Testis (tissue), 5 donors: ENCODE measurements at places on chromosomes 16 and 17.

DNA sequence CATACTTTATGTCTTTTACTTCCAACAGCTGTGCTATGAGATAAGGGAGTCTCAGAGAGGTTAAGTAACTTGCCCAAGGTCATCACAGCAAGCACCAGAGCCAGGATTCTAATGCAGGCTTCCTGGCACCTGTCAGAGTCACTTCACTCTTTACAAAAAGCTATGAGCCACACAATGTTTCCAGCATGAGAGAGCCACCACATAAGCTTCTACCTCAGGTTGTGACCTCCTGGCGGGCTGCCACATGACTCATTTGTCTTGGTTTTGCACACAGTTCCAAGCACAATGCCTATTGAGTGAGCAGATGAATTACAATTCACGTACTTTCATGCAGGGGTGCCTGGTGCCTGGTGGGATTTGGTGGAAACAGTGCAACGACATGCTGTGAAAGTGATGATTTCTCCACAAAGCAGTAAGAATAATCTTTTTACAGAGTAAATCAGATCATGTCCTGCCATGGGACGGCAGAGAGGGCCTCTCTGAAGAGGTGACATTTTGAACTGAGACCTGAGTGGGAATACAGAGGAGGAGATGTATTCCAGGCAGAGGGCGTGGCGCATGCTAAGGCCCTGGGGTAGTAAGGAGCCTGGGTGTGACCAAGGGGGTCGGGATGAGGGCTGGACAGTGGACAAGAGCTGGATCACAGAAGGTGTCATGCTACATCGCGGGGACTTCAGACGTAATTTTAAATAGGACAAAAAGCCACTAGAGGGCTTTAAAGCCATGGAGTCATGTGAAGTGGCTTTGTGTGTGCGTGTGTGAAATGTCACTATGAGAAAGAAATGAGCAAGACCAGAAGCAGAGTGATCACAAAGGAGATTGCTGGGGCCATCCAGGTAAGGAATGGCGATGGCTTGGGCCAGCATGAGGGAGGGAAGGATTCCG is 53.4 kb downstream of the CACNG3 start:
- no peaks in the 10 kb centered on the region for H3K4me1 ChIP-seq
- no peak overlapping the region for H3K4me3 ChIP-seq
- peak; percentile 27 for DNase-seq
- no peaks in the 10 kb centered on the region for H3K27me3 ChIP-seq
- no peaks in the 10 kb centered on the region for H3K36me3 ChIP-seq
- no peak overlapping the region for H3K27ac ChIP-seq

- no peak overlapping the region for H3K4me3 ChIP-seq
- H3K4me1 ChIP-seq = no peaks in the 10 kb centered on the region
- no peak overlapping the region for H3K27ac ChIP-seq
- H3K27me3 ChIP-seq = no peaks in the 10 kb centered on the region
- DNase-seq = no peak
Measured at GRCh38 chr17:36899250-36900159, 37.8 kb upstream of the LHX1 start.

- H3K4me3 ChIP-seq = no peak overlapping the region
- no peak overlapping the region for H3K27ac ChIP-seq
- H3K36me3 ChIP-seq = no peaks in the 10 kb centered on the region
- no peaks in the 10 kb centered on the region for H3K4me1 ChIP-seq
- no peak for DNase-seq
Measured at GRCh38 chr17:8944748-8945147, 20.8 kb downstream of the PIK3R5 start.

GRCh38 chr17:58309918-58310259 is 18.7 kb downstream of the TSPOAP1 start:
- no peak overlapping the region for H3K4me3 ChIP-seq
- H3K27ac ChIP-seq = no peak overlapping the region
- H3K27me3 ChIP-seq = no peaks in the 10 kb centered on the region

DNA sequence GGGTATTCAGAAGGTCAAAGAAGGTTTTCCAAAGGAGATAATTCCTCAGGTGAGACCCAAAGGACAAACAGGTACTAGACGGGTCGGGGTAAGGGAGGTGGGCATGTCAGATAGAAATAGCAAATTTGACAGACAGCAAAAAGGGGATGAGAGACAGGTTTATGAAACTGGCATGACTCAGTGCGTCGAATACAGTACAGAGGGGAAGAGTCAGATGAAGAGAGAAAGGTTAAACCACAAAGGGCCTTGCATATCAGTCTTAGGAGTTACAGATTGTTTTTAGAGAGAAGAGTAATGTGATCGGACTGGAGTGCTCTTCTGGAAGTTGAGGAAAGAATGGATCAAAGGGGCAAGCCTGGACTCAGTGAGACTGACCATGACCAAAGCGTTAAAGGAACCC is 88.4 kb downstream of the ZZEF1 start:
- H3K27me3 ChIP-seq = no peaks in the 10 kb centered on the region
- no peaks in the 10 kb centered on the region for H3K4me1 ChIP-seq
- no peak for DNase-seq

- H3K27ac ChIP-seq = no peak overlapping the region
- H3K4me1 ChIP-seq = no peaks in the 10 kb centered on the region
- no peak for DNase-seq
- no peaks in the 10 kb centered on the region for H3K27me3 ChIP-seq
- no peak overlapping the region for H3K4me3 ChIP-seq
Measured at GRCh38 chr17:862582-862981, 80.4 kb downstream of the MRM3 start.
